ENCODE measurements at places on chromosomes 12 and 14.

DNA sequence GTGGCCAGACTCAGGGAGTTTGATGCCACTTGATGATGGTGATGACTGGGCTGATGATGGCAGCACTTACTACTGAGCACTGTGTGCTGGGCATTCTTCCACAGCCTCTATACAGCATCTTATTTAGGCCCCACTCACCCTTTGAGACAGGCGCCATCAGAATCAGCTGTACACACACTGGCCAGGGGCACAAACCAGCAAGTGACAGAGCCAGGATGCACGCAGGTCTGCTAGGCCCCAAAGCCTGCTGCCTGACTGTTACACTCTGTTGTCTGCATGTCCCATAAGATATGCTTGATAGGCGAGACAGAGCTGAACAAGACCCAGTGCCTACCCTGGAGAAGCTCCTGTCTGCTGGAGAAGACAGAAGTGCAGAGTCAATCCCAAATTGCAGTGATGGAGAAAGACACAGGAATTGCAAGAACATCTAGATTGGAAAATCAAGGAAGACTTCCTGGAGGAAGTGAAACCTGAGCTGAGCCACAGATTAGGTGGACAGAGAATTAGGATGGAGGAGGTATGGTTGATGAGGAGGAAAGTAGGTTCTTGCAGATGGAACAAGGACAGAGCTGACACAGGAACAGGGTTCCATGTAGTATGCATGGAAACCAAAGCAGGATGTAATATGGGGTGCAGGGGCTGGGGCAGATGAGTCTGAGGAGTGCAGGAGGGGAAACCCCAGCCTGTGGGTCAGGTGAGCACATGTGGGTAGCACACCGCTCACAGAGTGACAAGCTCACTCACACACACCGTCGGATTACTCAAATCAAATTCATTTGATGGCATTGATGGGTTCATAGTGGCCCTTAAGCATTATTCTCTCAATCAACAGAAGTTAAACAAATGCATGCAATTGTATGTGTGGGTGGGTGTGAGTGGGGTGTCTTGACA lies 117.3 kb downstream of the BEGAIN start:
- DNase-seq: no peak

GRCh38 chr14:51792809-51793208 lies 67.6 kb upstream of the GNG2 start:
- no peak for DNase-seq

DNA sequence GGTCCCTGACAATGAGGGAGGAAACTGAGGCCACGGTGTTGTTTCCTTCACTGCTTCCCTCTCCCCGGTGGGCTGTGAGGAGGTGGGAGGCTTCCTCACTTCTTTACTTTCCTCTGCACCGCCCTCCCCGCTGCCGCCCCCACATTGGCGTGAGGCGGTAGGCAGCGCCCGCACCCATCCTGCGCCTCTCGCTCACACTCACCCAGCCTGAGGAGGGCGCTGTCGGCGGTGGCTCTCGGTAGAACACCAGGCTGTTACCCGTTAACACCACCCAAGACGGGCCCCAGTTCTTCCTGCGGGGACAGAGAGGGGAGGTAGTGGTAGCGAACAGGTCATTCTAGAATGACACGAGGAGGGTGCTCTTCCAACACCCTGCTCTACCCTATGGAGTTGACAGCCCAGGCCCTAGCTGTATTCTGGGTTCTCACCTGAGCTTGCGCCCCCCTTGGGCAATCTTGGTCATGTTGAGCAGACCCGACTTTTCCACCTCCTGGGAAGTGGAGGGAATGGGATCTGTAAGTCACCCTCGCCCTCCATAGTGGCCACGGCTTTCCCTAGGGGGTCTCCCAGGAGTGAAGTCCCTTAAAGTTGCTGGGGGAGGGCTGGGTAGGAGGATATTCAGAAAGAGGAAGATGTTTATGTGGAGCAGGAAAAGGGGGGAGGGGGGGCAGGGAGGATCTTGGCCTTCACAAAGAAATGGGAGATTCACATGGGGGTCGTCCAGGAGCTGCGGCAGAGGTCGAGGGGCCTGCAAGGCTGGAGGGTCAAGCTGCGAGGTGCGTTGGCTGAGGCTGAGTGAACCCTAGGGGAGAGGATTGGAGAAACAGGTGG lies 3.3 kb downstream of the ARHGAP9 start:
- no peak for DNase-seq

- no peak for DNase-seq
Observed at GRCh38 chr14:68214431-68214830, 394.9 kb downstream of the RAD51B start.

GRCh38 chr14:83909507-83909906 lies 1620.4 kb upstream of the FLRT2 start:
- no peak for DNase-seq

DNA sequence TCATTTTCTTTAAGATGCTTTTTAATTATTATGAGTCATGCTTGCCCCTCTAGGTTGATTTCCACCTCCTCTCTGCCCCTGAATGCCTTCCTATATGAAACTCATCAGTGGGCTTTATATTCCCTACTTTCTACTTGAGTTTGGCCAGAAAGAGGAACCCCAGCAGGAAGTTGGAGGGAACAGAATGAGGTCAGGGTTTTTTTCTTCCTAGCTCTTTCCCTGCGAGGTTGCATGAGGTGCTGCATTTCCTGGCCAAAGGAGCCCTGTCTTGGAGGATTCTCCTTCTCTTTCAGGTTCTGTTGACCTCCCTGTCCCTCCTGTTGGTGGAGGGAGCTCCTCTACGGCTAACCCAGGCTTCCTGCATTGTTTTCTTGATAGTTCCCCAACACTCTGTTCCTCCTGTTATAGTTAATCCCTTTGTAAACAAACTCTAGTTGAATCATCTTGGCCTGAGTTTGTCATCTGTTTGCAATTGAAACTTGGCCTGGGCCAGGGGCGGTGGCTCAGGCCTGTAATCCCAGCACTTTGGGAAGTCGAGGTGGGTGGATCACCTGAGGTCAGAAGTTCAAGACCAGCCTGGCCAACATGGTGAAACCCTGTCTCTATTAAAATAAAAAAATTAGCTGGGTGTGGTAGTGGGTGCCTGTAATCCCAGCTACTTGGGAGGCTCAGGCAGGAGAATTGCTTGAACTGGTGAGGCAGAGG lies 15.3 kb upstream of the SPIC start:
- no peak for DNase-seq

- DNase-seq: no peak
Observed at GRCh38 chr14:26926585-26926984, 328.8 kb upstream of the NOVA1 start.

DNA sequence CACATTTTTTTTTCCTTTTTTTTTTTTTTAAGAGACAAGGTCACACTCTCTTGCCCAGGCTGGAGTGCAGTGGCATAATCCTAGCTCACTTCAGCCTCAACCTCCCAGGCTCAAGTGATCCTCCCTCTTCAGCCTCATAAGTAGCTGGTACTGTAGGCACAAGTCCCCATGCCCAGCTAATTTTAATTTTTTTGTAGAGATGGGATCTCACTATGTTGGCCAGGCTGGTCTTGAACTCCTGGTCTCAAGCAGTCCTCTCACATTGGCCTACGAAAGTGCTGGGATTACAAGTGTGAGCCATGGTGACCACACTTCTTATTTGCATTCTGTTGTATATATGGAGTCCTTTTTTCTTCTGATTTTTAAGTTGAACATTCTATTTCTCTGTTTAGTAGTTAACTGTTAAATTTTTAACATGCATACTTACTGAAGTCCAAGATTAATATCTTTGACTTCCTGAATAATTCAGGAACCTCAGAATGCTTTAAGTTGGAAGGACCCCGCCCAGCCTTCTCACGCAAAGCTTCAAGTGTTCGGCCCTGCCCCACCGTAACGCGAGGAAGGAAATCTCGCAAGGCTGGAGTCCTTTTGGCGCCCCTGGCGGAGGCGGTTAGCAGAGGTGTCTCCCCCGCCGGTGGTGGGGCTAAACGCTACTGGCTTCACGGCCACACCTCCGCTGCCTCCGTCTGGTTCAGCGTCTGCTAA lies 21.6 kb downstream of the SPATS2 start:
- no peak for DNase-seq

DNA sequence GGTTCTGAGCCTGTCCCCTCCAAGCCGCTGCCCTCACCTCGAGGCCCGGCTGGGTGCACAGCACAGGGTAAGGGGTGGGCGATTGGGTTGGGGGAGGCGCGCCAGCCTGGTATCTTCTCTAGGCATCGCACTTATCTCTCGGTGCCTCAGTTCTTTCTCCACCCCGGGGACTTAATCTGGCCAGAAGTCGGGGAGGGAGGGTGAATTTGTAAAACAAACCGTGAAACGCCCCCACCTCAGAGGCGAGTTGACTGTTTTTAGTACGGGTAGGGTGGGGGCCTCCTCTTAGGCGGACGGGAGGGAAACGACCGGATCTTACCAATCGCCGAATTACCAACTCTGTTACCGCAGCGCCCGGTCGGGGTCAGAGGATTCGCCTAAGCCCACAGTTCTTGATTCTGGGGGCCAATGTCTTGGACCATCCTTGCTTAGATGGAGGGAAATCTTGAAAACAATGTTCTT lies 1.4 kb upstream of the TBX3 start:
- no peak for DNase-seq

GRCh38 chr12:24364921-24365320 lies 415.5 kb upstream of the SOX5 start:
- no peak for DNase-seq

- DNase-seq: no peak
Observed at GRCh38 chr12:59149995-59150642, 229.8 kb upstream of the LRIG3 start.

- peak; percentile 21 for DNase-seq
Observed at GRCh38 chr14:56855891-56856461, 45.7 kb upstream of the OTX2 start.

DNA sequence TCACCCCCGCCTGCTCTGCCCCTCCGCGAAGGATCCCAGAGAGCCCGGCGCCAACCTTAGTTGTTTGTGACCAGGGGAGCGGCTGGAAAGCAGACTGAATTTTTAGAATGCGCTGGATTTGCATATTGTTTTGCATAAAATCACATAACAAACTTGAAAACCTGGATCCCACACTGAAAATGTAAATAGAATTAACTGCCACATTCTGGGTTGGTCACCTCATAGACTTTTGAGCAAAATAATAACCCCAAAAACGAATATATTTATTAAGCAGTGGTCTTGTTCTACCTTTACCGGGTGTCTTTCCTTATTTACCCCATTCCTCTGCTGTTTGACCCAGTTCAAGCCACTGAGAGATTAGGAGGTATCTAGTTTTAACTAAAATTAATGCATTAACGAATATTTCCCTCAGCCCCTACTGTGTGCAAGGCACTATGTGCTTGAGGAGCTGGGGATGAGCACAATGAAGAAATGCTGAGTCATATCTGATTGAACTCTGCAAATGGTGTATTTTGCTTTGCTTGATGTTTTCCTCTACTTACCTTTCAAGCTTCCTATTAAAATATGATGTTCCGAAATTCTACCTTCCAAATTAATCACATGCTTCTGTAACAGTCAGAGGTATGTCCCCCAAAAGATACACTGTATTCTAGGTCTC lies 438 bp upstream of the EGLN3 start:
- no peak for DNase-seq

GRCh38 chr12:2412305-2412643 lies 359.5 kb downstream of the CACNA1C start:
- no peak for DNase-seq

GRCh38 chr12:113231235-113232088 lies 10.2 kb downstream of the TPCN1 start:
- DNase-seq: no peak

DNA sequence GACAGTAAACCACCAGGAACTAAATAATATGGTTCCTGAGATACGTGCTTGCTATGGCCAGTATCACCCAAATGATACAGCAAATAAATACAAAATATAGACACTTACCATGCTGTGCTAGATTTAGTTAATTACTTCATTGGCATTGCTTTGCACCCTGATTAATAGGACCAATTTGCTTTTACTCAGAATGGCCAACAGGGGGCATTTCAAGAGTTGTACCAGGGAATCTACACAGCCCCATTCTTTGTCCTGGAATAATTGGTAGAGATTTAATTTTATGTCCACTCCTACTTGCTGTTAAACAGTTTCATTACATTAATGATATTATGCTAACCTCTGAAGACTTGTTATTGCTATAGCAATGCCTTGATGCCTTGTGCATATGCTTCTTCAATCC lies 280.8 kb downstream of the RERGL start:
- no peak for DNase-seq

GRCh38 chr14:60327447-60328331 lies 78.7 kb downstream of the PPM1A start:
- DNase-seq: peak; percentile 47

DNA sequence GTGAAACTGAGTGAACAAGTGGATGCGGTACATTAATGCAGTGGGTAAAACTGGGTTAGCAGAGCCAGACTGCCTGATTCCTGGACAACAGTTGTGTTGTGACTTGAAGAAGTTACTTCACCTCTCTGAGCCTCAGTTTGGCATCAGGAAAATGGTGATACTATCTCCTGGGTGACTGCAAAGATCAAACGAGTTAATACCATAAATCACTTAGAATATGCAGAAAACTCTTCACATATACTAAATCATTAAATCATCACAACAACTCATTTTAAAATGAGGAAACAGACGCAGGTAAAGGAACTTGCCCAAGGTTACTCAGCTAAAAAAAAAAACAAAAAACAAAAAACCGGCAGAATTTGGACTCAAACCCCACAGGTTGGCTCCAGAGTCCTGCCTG lies 811 bp downstream of the MTERF2 start:
- no peak for DNase-seq

DNA sequence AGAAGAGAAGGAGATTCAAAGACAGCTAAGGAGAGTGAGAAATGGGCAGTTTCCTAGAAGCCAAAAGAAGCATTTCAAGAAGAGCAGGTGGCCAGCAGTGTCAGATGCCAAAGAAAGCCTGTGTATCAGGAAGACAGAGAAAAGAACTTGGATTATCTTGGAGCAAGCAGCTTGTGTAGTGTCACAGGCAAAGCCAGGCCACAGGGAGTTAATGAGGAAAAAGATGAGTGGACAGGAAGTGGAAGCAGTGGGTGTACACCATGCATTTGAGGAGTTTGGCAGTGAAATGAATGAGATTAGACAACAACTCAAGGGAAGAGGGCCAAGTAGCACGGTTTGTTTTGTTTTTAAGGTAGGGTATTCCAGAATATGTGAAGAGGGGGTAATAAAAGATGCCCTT lies 5.6 kb upstream of the MYH7 start:
- DNase-seq: no peak

DNA sequence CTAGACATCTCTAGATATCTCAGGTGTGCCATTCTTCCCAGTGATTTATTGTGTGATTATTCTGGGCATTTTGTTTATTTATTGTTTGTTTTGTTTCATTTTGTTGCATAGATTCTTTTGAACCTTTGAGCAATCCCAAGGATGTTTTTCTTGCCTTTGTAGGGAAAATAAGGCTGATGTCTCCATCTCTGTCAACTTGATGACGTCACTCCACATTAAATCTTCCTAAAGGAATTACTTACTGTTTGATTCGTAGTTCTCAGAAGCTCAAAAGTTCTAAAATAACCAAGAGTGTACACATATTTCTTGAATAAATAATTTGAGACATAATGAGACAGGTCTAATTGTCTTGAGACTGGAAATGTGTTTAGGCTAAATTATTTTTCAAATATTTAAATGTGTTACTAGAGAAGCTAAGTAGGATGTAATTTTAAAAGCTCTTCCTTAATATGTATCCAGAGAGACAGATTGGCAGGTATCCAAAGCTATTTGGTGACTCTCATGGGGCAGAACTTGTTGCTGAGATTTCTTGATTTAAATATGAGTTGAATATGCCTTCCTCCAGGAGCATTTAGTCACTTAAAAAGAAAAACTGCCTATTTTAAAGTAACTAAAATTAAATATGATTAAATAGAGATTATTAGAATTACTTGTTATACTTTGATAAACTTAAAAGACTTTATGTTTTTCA lies 128.7 kb downstream of the CNTN1 start:
- no peak for DNase-seq

- no peak for DNase-seq
Observed at GRCh38 chr14:57086271-57087162, 182.2 kb downstream of the EXOC5 start.
